ENCODE measurements at places on chromosomes 1 and 21.

DNA sequence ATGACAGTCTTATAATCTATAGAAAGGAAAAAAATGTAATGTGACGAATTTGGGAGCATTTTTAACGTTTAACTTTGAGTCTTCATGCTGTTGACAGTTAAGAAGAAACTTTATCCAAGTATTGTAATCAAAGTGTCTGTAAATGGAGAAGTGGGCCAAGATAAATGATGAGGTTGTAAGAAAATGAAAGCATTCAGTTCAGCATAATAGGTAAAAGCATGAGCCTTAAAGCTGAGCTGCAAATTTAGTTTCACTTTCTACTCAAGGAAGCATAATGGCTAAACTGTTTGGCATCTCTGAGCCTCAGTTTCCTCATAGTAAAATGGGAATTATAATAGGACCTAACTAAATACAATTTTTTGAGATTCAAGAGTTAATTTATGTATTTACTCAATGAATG lies 1554.8 kb downstream of the KCNT2 start:
- DNase-seq, result no peak

DNA sequence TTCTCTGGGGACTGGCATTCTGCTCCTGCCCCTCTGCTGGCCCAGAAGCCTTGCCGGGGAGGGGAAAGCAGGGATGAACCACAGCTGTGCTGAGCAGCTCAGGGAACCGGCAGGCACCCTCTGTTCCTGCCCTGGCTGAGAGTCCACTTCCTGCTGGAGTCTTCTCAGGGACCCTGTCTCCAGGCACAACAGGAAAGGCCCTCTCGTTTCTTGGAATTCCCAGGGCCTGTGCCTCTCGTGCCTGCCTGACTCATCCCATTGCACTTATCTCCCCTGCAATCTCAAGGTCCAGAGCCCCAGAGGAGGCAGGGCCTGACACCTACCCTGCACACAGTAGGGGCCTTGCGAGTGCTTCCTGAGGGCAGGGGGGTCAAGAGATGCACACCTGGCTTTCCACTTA lies 1.1 kb upstream of the EDN2 start:
- no peak for DNase-seq

GRCh38 chr1:5576011-5576672 lies 416.1 kb downstream of the NPHP4 start:
- DNase-seq, result no peak

- DNase-seq, result no peak
Observed at GRCh38 chr1:17259233-17259873, 10.5 kb downstream of the PADI3 start.

DNA sequence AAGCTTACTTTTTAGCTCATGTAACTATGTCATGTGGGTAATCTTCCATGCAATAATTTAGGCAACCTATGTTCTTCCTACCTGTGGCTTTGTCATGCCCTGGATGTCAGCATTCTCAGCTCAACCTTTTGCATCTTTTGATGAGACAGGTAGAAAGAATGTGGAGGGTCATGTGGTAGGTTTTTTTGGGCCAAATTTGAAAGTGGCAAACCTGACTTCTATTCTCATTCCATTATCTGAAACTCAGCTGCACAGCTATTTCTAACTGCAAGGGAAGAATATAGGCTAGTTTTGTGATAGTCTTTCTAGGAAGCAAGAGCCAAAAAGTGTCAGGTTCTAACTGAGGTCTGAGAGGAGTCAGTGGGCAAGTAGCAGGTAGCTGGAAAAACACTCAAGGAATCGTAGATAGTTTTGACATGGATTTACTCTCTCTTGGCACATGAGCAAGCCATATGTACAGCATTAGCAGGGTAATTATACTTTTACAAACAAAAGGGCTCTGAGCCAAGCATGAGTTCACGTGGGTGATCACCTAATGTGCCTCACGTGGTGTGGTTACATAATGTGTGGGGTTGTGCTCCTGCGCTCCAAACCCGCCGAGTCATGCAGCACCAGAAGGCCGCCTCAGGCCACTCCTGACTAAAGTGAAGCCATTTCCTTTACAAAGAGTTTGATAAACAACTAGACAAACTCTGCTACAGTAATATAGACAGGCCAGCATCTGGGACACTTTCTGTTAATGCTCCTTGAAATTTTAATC lies 1013.8 kb downstream of the PLA2G4A start:
- no peak for DNase-seq

DNA sequence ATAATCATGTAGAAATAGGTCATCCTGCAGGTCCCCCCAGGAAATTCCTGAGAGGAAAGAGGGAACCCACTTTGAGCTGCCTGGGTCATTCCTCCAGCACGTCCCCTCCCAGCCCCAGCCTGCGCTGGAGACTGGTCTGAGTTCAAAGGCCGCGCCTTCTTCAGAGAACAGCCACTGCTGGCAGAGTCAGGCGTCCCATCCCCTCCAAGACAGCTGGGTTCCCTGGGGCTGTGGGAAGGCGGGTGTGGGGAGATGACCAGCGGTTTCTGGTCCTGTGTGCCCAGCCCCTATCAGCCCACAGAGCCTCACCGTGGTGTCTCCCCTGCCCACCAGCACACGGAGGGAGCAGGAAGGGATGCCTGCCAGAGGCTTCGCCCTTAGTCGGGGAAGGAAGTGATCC lies 18.0 kb upstream of the TRAPPC10 start:
- no peak for DNase-seq

DNA sequence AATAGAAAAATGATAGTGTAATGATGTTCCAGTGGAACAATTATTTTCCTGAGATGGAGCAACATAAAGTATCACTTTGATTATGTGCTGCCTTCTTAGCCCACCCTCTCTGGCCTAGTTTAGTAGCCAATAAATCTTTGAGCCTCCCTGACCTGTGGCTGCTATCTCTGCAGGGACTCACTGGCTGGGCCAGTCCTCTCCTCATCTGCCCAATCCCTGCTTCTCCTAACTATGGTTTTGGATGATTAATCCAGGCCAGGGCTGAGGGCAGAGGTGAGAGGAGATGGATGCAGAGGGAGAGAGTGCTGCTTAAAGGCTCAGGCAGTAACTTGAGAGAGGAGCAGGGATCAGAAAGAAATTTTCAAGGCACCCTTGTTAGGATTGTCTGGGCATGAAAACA lies 89.0 kb upstream of the CD34 start:
- no peak for DNase-seq

DNA sequence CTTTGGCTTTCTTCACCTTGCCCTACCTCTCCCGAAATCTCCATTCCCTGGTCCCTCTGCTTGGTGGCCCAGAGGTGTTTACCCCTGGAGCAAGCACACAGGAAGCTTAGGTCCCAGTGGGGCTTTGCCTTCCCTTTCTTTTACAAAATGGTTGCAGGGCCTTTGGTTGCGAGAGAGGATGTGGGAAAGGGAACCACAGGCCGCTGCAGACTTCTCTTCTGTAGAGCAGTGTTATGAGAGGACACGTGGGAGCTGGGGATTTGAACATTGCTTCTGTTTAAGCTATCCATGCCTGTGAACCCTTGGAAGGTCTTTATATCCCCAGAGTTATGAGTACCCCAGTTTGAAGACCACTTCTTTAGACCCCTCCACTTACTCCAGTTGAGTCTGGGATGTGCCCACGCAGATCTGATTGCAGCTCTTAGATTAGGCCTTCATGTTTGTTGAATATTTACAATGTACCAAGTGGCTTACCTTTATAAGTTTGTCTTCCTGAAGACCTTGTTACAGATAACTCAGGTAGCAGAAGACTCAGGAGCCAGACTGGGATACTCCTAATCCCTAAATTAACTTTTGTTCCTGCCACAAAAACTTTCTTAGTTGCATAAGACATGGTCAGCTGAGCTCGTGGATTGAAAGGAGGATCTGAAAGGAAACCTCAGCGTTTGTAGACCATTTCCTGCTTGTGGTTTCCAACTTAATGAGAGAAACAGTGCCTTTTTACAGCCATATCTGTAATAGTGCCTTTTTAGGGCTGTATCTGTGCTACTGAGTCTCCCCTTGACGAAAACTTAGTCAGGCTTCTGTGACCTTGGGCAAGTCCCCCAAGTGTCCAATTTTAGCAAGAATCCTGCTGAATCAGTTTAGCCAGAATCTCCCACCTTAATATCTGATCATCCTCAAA lies 21.9 kb upstream of the IVNS1ABP start:
- DNase-seq, result no peak

GRCh38 chr1:24003331-24003972 lies 23.3 kb upstream of the SRSF10 start:
- no peak for DNase-seq

DNA sequence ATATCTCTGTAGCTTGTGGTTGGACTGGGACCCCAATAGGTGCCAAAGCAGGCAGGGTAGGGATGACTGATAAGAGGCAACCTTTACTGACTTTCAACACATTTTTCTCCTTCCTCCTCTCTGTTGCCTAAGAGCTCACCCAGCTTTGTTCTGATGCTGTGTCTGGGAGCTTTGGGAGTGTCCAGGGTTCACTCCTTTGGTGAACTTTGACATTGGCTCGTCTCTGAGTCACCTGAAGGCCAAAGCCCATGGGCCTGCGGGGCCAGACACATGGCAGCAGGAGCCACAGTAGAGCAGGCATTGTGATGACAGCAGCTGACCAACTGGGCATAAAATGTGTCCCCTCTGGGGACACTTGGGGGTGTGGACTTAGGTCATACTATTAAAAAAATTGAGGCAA lies 99.5 kb upstream of the ZNF644 start:
- DNase-seq, result no peak

- no peak for DNase-seq
Observed at GRCh38 chr1:20058531-20058930, 11.5 kb upstream of the PLA2G5 start.

GRCh38 chr1:60564916-60565750 lies 491.6 kb upstream of the C1orf87 start:
- DNase-seq, result no peak

DNA sequence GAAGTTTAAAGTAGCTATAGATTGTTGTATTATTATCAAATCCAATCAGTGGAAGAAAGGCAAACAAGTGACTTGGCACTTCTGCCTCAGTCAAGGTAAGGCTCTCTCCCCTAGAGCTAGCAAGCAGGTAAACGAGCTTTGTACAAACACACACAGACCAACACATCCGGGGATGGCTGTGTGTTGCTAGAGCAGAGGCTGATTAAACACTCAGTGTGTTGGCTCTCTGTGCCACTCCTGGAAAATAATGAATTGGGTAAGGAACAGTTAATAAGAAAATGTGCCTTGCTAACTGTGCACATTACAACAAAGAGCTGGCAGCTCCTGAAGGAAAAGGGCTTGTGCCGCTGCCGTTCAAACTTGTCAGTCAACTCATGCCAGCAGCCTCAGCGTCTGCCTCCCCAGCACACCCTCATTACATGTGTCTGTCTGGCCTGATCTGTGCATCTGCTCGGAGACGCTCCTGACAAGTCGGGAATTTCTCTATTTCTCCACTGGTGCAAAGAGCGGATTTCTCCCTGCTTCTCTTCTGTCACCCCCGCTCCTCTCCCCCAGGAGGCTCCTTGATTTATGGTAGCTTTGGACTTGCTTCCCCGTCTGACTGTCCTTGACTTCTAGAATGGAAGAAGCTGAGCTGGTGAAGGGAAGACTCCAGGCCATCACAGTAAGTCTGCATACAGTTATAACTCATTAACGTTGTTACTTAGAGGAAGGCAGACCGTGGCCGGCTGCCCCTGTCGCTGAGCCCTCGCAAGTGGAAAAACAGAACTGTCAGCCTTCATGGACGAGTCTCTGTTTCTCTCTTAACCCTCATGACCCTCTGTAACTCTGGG lies at the start of gene PALMD:
TSS of gene PALMD (plus strand) at position 415 of the 833 bp plus-strand sequence. CDS start at position 620, 205 bp downstream.
- peak; percentile 33 for DNase-seq

DNA sequence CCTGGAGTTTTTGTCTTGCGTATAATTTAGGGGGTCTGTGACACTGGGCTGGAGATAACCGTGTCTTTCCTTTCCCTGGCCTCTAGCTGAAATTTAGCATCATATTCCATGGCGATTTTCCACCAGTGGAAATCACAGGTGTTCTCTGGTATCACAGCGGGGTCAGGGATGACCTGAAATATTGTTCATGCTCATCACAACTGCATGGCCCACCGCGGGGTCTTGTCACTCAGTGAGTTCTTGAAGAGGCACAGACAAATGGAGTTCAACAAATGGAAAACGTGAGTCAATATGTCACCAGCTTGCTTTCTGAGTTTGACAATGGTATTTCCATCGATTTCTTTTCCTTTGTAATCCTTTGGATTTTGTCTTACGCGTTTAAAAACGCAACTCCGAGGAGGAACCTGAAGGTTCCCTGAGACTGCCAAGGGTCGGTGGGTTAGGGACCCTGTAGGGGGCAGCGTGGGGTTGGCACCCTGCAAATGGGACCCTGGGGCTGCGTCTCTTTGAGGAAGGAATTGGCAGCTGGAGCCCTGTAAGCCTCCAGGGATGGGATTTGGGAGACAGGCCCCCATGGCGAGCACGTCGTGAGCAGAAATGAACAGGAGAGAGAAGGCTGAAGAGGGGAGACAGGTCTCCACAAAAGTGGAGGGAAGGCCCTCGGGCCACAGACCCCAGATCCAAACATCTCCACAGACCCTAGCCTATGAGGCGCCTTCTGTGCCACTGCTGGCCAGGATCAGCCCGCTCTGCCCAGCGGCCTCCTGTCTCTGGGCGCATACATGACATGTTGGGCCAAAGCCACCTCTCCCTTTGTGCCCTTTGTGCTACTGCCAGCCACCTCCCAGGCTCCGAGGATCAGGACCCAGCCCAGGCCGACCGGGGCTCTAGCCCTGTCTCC lies 32.1 kb upstream of the RUNX3 start:
- no peak for DNase-seq

DNA sequence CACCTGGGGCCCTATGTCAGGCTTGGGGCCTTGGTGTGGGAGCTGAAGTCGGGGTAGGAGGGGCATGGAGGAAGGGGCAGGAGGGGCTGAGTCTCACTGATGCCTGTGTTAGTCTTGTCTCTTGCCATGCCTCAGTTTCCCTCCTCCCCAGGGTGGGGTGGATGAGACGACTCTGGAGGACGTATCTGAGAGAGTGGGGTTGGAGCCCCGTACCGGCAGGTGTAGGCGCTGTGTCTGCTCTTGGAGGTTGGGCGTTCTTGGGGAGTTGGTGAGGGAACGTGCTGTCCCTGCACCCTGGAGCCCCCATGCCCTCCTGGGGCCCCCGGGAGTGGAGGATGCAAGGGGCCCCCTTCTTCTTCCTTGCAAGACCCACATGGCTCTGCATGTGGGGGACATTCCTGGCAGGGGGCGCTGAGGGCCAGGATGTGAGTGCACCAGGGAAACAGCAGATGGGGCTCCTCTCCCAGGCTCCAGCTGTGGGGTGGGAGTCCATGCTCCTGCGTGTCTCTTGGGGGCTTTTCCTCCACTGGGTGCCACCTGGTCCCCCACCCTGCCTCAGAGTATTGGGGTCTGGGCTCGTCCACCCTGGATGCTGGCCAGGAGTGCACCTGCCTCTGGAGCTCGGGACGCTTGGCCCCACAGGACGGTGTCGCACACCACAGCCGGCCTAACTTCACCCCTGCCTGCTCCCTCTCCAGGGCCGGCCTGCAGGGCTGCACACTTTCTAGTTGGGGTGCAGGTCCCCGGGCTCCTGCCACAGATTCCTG lies 1.4 kb upstream of the TNFRSF14 start:
- DNase-seq, result no peak

- peak; percentile 20 for DNase-seq
Observed at GRCh38 chr1:87852410-87853161, 523.9 kb downstream of the LMO4 start.

All from HEK293T (cell line).